GDM1 (cell line): ENCODE measurements at places on chromosomes 6 and 20.

DNA sequence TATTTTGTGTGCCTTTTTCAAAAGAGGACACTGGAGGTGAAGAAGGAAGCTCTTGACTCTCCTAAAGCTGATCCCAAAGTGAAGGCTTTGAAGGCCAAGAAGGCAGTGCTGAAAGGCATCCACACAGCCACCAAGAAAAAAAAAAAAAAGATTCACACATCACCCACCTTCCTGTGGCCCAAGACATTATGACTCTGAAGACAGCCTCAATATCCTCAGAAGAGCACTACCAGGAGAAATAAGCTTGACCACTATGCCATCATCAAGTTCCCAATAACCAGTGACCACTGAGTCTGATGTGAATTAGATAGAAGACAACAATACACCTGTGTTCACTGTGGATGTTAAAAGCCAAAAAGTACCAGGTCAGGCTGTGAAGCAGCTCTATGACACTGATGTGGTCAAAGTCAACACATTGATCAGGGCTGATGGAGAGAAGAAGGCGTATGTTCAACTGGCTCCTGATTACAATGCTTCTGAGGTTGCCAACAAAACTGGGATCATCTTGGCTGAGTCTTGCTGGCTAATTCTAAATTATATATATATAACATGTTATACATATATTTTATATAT lies 59.4 kb downstream of the PLCG1 start:
- no peak for DNase-seq

GRCh38 chr6:34957231-34957783 lies 68.3 kb downstream of the ANKS1A start:
- DNase-seq: no peak

DNA sequence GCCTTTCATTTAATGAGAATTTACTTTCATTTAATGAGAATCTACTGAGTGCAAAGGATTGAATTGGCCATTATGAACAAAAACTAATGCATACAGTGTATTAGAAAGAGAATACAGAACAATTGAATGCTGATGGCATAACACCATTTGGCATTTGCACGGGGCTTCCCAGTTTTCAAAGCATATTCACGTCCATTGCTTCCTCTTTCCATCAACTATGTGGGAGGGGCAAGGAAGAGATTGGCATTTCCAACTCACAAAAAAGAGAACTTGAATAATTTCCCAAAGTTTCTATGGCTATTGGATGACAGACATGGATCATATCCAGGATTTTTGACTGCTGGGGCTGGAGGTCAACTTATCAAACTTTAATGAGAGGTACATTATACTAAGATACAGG lies 23.2 kb upstream of the ARG1 start:
- no peak for DNase-seq

DNA sequence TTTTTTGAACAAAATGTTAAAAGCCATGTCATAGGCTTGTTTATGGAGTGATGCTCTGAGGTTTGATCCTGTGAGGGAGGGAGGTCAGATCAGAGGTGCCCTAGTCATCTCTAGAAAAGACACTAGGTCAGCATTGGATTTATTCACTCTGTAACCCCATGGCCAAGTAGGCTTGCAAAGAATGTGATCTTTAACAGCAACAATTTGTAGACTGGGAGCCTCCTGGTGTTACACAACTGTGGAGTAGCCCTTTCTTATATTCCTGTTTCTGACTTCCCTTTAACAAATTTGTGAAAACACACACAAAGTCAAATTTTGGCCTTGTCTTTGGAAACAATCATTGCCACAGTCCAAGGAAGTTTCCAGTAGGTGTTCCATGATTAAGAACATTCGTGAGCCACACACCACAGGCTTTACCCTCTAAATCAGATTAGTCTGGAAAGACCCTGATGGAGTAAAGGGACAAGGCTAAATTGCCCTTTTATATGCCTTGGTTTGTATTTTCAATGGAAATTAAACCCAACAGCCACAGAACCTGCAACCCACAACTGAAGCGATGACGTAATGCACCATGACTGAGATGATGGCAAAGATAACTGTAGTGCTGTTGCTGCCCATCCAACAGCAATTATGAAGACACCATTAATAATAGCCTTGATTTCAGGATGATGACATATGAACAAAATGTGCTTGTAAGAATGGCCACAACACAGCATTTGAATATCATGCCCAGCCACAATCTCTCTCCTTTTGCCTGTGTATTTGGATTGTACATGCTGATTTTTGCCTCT lies 22.1 kb downstream of the SCP2D1 start:
- no peak for DNase-seq

DNA sequence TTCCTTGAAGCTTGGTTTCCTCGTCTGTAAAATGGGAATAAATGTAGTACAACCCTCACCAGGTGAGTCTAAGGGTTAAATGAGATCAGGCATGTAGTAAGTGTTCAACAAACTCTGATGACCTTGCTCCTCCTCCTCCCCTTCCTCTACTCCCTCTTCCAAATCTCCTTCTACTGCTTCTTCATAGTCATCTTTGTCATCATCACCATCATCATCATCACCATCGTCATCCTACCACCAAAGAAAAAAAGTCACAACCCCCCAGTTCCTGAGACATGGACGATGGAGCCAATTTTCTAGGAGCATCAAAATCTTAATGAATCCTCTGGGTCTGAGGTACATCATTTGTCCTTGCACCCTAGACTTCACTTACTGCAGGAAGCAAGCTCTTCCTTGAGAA lies 240.0 kb downstream of the ANKRD60 start:
- no peak for DNase-seq

DNA sequence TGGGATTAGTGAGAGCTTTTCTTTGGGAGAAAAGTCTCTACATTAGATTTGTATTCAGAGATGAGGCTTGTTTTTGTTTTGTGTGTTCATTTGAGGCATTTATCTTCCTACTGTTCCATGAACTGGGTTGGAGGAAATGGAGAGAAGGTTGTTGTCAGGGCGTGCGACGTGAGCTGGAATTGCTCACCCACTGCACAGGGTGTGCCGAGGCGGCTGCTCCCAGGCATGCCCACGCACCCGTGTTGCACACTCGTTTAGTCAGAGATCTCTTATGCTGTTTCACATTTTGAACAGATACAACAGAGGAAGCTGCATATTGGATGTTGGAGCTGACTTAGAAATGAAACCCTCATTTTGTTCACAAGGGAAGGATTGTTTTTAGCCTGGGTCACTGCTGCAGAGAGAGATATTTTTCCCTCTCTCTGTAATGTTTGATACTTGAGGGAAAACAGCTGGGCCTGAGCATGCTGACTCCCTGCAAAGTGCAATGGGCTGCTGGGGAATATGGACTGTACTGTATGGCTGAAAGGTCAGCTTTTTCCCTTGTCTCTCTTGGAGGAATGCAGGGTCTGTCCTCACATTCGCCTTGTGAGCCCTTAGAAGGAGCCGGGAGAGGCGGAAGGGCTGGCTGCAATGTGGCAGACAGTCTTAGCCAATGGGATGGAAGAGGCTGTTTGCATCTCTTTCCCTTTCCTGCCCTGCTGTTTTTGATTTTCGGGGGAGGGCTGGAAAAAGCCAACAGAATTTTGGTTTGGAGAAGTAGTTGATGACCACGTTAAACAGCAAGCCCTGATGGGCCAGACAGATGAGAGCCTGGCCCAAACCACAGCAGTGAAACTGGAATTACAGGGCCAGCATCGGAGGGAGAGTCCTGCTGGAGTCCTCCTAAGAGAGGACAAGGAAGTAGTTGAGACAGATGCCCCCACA lies 170.8 kb downstream of the SASH1 start:
- DNase-seq: no peak

DNA sequence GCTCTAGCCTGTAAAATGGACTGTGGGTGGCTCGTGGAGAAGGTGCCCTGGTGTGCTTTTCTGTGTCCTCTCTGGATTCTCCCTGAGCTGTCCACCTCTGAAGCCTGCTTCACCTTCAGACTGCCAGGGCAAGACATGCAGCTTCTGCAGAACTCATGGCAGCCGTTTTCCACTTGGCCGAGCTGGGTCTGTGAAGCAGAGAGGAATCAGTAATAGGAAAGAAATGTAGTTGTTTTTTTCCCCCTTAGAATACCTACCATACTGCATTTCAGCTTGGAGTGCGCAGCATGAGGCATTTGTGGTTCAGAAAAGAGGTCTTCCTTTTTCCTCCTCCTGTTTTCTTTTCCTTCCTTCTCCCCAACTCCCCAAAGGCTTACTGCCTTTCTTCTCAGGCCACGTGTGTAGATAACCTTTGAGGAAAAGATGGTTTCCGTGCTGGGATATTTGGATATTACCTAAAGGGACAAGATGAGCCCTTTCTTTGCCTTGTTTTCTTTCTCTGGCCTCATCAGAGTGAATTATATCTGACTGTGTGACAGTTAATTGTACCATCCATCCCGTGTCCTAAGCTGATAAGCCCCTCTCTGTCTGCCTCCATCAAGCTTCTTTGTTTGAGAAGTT lies 39.4 kb downstream of the RREB1 start:
- no peak for DNase-seq

- DNase-seq: no peak
These were observed 51.5 kb upstream of the ADTRP start for GRCh38 chr6:11830105-11830504.

DNA sequence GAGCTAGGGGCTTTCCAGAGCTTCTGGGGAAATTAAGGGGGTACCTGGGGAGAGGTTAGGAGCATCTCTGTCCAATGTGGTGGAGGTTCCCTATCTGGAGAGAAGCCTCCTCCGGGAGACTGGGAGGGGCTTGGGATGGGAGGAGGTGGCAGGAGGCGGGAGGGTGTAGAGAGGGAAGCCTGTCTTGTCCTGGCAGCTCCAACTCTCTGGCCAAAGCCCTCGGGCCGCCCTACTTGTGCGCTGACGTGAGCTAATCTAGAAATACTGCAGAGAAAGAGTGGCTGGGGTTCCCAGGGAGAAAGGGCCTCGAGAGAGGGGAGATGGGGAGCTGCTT lies 1.6 kb upstream of the SLC32A1 start:
- DNase-seq: no peak

- no peak for DNase-seq
These were observed 32.4 kb upstream of the TCP11 start for GRCh38 chr6:35173427-35174087.

GRCh38 chr20:10288954-10289646 lies 70.5 kb downstream of the SNAP25 start:
- no peak for DNase-seq

DNA sequence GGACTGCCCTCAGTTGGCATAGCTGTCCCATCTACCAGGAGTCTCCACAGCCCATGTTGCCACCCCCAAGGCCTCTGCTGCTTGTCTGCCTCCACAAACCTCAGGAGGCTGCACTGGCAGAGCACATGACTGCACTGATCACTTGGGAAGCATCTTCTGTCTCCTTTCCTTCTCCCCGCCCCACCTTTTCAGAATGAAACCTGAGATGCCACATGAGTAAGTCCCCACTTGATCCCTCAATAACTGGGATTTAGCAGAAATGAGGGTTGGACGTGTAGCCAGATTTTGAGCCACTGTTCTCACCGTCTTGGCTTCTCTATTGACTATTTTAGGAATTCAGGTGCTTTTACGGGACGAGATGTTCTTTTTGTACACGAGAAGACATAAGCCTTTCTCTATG lies 328.4 kb downstream of the CDC5L start:
- no peak for DNase-seq

GRCh38 chr20:38211200-38212097 lies 46.4 kb upstream of the TGM2 start:
- no peak for DNase-seq

GRCh38 chr6:47670851-47671250 lies 27.5 kb upstream of the ADGRF4 start:
- no peak for DNase-seq

DNA sequence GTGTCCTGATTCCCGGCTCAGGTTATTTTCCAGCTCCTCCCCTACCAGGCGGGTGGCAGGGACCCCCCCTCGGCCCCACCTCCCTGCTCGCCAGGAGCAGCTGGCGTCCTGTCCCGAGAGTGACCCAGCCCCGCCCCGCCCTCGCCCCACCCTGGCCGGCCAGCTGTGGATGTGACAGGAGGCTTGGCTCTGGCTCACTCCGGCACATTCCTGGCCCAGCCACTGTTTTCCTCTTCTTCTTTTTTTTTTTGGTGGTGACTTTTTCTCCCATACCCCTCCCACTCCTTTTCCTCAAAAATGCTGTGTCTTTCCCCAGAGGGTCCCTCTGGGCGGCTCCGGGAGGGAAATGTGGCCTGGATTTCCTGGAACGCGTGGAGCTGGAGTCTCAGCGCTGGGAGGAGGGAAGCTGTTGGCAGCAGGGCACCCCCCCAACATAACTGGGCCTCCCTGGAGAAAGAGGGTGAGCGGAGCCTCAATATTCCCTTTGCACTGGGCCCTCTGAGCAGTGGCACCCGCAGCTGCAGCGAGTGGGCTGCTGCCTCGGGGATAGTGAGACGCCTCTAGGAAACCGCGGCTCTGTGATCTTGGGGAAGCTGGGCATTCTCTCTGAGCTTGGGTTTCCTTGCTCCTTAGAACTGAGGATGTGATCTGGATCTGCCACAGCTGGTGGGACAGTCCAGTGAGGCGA lies 28.3 kb upstream of the CSNK2A1 start:
- no peak for DNase-seq

GRCh38 chr20:33914919-33915318 lies 78.8 kb upstream of the RALY start:
- no peak for DNase-seq

DNA sequence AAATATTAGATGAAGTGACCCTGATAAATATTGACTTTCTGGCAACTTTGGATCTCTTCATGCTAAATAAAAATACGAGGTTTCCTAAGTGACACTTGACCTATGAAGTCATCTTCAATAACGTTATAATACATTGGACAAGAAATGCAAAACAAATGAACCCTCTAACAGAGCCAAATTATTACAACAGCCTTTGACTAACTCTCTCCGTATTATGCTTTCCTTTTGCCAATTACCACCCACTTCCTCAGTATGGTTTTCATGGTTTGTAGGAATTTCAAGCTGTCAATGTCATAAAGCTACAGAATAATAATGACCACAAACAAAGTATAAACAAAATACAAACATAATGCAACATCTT lies 210.5 kb downstream of the MOXD1 start:
- no peak for DNase-seq

GRCh38 chr20:38146156-38146555 lies 18.9 kb downstream of the TGM2 start:
- DNase-seq: no peak

- no peak for DNase-seq
These were observed 1359.4 kb upstream of the GJE1 start for GRCh38 chr6:140773276-140773675.

- no peak for DNase-seq
These were observed 130.6 kb downstream of the ERMARD start for GRCh38 chr6:169881976-169882375.

DNA sequence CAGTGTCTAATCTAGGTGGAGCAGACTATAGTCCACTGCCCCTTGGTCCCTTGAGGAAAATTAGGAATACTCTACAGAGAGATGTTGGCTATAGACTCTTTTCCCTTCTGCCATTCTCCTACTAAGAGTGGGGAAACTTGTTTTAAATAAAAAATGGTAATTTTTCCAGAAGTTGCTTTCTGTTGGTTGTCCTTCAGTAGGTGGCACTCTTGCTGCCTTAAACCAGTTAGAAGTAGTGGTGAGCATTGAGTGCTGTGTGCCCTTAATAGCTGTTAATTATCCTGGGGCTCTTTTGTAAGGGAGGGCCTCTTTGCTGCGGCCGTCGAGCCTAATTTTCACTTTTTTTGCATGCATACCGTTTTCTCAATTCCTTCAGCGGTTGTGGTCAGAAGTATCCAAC lies 2.8 kb downstream of the CMTR1 start:
- DNase-seq: no peak

- DNase-seq: no peak
These were observed 63.3 kb downstream of the DLL1 start for GRCh38 chr6:170227521-170227983.
